ENCODE measurements at places on chromosomes 13 and 19.

DNA sequence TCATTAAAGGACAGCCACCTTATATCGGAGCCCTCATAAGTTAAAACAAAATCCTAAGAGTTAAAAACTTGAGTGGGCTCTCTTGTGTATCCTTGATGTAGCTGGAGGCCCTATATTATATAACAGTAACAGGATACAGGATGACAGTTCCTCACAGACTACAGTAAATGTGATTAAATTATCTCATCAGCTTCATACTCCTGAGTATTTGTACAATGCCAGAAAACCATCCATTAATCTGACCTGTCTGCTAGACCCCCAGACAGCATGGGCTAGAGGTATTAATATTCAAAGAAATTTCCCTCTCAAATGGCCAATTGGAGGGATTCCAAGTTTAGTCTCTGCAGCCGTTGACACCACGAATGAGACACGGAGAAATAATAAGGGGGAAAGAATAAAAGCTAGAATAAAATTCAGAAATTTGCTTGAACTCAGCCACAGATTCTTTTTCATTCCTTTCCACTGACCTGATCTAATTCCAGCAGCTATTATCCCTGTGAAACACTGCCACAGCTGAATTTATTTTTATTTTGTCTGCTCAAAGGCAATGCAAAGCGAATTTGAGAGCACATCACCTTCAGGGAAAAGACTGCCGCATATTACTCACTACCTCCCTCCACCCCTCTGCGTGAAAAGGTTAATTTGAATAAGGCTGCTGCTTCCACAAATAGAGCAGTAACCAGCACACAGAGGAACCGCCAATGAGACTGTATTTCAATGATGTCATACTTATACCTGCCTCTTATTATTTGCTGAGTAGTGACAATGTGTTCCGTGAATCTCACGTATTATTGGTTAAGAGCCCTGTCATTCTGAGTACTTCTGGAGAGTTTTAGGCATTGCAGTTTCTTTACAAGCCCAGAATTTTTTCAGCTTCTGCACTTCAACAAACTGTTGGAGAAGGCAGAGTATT lies 155.9 kb upstream of the KLF12 start:
- peak; percentile 98 for DNase-seq

GRCh38 chr19:40578442-40578908 lies 1.8 kb downstream of the SHKBP1 start:
- DNase-seq = no peak

DNA sequence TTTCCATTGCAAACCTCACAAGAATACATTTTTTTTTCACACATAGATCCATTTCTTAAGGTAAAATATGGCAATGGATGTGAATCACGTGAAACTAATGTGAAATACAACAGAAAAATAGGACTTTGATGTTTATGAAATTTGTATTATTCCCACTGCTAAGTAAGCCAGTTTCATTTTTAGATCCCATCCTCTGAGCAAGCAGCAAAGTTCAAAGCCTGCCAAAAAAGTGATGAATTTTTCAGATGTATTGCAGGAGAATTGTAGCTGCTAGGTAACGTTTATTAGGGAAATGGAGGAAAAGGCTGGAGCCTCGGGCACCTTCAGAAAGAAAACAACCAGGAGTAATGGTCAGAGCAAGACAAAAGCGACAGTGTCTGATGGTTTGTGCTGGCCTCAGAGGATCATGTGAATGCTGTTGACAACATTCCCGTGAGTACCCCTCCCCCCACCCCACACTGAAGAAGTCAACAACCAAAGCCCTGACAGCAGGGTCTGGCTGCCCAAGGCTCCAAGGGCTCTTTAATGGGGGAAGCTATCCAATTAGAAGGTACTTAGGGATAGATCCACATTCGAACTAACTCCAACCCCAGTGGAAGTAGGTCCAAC lies 95.5 kb downstream of the OXGR1 start:
- DNase-seq = no peak

- DNase-seq = peak; percentile 75
These were observed 237.4 kb downstream of the RGCC start for GRCh38 chr13:41694545-41695301.

DNA sequence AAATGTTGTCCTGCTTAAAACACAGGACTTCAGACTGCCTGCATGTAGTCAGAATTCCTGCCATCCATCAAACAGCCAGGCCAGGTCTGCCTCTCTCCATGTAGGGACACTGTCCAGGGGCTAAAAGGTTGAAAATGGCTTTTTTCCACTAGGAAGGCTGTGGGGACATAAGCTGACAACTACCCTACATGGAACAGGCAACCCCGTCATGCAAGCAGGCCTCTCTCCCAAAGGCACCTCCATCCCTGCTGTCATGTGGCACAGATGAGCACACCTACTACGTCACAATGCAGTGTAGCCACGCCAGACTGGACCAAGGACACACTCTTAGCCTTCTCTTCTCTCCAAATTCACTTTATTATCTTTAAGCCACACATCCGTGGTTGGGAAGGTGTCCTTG lies 40.8 kb downstream of the LATS2 start:
- DNase-seq = no peak

DNA sequence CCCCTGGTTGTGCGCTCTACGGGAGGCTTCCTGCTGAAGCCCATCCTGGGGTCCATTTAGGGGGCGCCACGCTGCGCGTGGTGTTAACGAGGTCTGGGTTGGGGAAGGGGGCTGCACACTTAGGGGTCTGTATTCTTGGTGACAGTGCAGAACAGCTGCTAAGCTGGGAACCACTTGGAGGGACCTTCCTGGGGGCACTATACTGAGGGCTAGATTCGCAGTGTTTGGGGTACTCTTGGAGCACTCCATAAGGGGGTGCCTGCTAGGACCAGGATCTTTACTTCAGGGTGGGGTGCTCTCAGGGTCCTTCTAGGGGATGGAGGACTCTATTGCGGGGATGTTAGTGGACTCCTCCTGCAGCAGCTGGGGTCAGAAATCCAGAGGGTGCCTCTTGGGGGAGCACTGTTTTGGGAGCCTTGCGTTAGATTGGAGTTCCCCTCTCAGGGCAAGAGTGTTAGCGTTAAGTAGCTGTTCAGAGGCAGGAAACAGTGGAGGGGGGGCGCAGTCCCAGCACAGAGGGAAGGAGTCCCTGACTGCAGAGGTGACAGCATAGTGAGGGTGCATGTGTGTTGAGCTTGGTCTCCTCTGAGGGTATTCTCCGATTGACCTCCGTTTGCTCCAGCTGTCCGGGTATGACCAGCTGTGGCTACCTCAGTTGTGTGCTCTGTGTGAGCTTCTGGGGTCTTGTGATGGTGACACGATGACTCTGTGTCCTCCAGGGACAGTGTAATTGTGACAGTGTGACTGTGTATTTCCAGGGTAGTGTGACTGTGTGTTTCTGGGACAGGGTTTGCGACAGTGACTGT lies 1.1 kb downstream of the PDE4A start:
- no peak for DNase-seq

GRCh38 chr19:17835182-17836006 lies 12.4 kb downstream of the JAK3 start:
- DNase-seq = no peak

DNA sequence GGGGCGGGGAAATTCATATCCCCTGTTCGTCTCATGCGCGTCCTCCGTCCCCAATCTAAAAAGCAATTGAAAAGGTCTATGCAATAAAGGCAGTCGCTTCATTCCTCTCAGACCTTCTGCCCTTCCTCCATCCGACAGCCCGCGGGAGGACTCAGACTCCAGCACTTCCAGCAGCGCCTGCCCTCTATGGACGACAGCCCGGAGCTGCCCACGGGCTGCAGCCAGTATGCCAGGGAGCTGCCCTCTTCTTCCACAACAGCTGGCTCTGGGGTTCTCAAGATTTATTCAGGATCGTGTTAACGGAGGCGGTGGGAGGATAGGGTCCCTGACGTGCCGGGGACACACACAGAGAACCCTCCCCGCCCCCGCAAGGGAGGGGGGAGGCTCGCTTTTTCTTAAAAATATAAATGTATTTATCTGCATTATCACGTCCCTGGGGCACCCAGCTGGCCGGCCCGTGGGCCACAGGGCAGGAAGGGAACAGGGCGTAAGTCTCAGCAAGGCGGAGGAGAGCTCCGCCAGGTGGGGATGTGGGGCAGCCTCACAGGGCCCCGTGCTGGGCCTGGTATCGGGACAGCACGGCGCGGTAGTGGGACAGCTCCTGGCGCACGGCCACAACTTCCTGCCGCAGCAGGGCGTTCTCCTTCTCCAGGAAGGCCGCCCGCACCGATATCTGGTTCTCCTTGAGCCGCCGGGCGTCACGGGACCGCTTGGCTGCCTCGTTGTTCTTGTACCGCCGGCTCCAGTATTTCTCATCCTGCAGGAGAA lies 6.7 kb downstream of the DBP start:
- DNase-seq = no peak

DNA sequence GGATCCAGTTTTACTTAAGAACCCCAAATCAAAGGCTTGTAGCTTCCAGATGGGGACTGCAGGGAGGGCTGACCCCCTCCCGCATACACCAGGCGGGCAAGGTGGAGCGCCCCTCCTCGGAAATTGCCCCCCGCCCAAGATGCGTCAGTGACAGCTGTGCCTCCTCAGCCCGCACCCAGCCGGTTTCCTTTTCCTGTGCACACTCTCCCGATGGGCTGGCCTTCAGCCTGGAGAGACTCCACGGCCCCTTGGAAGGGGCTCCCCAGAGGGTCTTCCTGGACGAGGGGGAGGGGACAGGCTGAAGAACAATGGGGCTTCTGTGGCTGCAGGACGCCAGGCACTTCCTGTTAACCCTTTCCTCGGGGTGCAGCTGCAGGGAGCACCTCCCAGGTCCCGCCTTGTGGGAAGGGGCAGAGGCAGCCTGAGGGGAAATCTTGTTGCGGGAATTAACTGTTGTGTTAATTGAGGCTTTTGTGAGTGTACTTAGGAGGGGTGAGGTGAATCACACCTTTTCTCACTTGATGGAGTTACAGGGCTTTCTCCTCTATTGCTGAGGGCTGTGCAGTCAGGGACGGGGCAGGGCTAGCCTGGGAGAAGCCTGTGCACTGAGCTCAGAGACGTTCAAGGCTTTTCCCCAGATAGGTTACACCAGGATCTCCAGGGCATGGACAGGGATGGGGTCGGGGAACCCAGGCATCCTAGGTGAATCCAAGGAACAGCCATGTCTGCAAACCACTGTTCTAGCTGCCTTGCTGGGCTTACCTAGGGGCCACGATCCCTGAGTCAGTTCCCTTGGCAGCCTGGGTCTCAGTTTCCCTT lies 14.3 kb downstream of the IER2 start:
- DNase-seq = peak; percentile 72

Measured in foreskin keratinocyte (primary cell).